NCI-H2081 treated with DMSO at 0.1 percent for 48 hours (cell line): ENCODE measurements at places on chromosomes 16 and 17.

DNA sequence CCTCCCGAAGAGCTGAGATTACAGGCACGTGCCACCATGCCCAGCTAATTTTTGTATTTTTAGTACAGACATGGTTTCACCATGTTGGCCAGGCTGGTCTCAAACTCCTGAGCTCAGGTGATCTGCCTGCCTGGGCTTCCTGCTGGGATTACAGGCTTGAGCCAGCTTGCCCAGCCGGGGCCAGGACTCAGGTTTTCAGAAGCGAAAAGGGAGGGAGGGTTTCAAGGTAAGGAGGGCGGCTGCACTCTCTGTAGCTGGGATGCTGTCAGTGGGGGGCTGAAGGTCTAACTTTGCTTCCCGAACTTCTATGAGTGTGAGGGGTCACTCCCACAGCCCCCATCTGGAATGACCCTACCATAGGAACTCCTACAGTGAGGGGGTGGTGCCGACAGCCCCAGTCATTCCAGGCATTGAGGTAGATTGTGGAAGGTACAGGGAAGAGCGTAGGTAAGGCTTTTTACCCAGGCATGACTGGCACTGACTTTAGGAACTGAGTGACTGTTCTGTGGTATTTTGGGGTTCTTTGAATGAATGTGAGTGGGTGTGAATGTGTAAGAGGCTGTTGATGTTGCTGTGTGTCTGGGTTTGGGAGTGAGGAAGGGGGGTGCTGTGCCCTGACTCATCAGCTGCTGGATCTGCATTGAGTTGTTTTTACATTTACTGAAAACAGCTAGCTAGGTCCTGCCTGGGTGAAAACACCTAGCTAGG lies 3.8 kb upstream of the C1QL1 start:
- no peak for DNase-seq

GRCh38 chr17:7959503-7960253 lies 27.7 kb downstream of the CNTROB start:
- DNase-seq: no peak

DNA sequence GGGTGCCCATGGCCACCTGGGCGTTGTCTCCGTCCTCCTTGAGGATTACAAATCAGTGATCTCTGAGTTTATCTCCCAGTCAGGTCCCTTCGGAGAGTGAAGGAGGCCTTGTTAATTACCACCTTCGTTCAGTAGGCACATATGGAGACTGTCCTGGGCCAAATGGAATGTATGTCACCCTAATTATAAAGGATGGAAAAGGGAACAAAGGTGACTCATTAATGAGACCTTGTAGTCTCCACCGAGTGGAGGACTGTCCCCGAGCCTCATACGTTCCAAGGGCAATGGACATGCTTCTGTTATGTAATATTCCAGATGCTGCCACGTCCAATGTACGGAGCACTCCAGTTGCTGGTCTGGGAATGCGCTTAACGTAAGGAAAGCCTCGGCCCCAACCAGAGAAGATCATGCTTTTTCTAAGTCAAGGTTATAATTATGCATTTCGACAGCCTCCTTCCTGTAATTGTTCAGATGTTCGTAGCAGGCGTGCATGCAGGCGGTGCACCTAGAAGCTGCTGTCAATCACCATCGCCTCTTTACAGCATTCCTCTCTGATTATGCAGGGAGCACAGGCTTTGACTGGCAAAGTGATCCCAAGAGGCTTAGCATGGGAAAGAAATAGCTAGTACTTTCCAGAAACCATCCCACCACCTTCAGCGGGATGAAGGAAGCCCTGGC lies 22.4 kb upstream of the SEC14L1 start:
- no peak for DNase-seq

GRCh38 chr17:60356940-60357339 lies 35.0 kb downstream of the USP32 start:
- no peak for DNase-seq

DNA sequence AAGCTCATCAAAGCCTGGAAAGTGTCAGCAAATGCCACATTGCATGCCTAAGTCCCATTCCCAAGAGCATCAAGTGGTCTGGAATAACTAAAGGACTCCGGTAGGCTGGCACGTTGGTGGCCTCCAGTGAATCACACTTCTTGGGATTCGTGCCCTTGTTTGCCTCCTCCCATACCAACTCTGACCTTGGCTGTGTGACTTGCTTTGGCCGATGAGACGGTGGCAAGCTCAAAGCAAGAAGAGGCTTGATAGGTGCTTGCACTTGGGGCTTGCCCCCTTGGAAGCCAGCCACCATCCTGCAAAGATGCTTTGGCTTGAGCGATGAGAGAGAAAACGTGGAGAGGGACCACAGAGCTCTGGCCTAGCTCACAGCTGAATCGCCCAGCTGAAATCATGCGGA lies 313.1 kb upstream of the ZFHX3 start:
- no peak for DNase-seq

DNA sequence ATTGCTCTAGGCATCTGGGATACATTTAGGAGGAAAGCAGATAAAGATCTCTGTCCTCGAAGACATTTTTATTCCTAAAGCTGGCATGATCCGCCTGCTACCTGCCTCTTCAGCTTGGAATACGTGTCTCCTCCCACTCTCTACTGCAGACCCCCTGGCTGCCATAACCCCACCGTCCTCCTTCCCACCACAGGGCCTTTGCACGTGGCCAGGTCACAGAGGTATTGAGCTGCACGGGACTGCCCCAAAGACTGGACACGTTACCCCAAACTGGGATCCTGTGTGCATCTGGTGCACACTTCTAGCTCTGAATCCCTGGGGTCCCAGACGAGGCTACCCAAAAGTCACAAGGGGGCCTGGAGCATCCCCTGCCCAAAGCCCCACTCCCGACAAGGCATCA lies 351.2 kb upstream of the EEF2KMT start:
- no peak for DNase-seq
